Hematopoietic multipotent progenitor cell treated with erythropoietin and hydrocortisone succinate and interleukin-3 and kit ligand, for 17 days (in vitro differentiated cells): ENCODE measurements at places on chromosomes 4 and X.

DNA sequence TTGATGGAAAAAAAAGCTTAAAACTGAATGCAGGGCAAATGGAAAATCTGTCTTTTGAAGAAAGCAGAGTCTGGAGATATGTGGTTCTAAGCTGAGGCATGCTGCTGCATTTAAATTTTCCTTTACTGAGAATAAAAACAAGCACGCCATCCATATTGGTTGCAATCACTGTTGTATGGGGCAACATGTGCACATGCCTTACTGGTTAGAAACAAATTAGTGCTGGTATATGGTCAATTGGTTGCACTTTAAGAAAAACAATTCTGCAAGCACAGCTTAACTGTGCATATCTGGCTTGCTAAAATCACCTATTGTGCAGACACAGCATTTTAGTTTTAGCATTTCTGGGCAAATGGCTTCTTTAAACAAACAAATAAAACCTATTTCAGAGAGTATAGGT lies 239.1 kb downstream of the NDST4 start:
- no peak for DNase-seq

- DNase-seq, result no peak
Measured at GRCh38 chr4:27635936-27636913, 775.6 kb downstream of the STIM2 start.

DNA sequence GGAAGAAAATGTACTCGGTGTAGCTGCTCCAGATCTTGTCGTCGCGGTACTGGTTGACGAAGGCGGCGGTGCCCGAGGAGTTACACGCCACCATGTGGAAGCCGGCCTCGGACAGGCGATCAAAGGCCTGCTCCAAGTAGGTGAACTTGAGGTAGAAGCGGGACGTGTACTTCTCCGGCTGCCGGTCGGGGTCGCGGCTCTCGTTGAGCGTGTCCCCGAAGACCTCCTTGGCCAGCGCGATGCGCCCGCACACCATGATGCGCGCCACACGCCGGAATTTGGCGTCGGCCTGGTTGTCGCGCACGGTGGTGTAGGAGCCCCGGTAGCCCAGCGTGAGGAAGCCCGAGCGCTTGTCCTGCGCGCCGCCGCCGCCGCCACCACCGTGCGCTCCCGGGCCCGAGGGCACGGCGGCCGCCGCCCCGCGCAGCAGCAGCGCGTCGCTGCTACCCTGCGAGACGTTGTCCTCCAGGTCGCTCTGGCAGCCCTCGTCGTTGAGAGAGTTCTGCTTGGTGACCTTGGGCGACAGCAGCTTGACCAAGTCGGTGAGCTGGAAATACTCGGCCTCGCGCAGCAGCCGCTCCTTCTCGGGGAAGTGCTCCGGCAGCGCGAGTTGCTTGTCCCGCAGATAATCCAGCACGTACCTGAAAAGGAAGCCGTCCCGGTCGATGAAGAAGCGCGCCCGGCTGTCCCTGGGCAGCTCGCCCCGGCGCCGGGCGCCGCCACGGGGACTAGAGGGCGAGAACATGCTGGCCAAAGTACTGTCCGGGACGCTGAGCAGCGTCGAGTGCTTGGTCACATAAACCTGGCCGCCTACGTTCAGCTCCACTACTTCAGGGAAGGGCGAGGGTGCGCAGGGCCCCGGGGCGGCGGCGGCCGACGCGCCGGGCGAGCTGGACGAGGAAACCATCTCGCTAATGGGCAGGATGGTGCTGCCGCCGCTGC lies 775 bp downstream of the KCTD8 start:
- DNase-seq, result no peak

- DNase-seq, result no peak
Measured at GRCh38 chr4:7650606-7651385, 216.1 kb upstream of the PSAPL1 start.

DNA sequence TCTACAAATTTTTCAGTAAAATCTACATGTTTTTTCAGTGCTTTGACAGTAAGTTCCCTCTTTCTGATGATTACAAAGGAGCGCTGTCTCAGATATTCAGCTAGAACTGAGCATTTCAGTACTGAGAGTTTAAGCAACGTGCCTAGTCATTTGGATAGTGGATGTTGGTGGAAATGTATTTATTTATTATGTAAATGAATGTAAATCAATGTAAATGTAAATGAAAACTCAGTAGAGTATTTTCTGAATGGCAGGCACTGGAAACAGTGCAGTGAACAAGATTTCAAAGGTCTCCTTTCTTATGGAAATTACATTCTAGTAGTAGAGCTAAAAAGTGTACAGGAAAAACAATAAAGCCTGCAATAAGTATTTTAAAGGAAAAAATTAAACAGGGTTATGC lies 370.2 kb upstream of the SPANXN4 start:
- DNase-seq, result no peak

DNA sequence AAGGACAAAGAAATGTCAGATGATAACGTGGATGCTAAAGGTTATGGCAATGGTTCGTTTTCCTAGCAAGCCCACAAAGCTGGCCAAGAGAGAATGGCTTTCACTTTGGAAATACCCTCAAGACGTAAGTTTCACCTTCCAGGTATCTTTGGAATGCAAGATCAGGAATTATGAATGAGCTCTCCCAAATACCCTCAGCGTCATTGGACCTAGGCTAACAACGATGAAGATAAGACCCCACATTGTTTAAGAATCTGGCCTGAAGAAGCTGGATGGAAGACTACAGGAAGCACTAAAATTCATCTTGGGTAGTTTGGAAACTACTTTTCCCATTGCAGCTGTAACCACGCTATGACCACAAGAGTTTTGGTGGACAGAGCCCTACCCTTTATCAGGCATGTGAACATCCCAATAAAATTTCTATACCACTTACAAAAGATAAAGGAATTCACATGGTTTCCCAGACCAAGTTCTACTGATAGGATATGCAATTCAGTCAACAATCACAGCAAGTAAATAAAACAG lies 111.9 kb downstream of the KDR start:
- no peak for DNase-seq

DNA sequence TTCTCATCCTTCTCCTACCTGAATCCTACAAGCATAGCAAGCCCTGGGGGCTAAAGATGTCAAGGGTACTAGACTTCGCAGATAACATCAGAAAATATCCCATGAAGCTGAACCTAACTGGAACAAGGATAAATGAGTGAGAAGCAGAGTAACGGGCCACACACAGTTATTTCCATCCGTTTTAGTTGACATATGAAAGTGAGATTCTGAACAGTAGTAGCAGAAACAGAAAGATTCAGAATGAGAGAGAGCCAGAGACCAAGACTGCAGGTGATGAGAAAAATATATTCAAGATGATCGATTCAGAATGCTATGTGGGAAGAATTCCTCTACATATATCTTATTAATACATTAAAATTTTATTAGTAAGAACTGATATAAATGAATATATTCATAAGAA lies 165.1 kb downstream of the TSPAN5 start:
- no peak for DNase-seq
